Stimulated activated naive CD8-positive, alpha-beta T cell treated with anti-CD3 and anti-CD28 coated beads, Interleukin-15, amount 100 ng/mL, for 72 hours (primary cell): ENCODE measurements at places on chromosomes 2 and 18.

GRCh38 chr2:228283491-228284171 lies 102.1 kb upstream of the SPHKAP start:
- no peak for DNase-seq

DNA sequence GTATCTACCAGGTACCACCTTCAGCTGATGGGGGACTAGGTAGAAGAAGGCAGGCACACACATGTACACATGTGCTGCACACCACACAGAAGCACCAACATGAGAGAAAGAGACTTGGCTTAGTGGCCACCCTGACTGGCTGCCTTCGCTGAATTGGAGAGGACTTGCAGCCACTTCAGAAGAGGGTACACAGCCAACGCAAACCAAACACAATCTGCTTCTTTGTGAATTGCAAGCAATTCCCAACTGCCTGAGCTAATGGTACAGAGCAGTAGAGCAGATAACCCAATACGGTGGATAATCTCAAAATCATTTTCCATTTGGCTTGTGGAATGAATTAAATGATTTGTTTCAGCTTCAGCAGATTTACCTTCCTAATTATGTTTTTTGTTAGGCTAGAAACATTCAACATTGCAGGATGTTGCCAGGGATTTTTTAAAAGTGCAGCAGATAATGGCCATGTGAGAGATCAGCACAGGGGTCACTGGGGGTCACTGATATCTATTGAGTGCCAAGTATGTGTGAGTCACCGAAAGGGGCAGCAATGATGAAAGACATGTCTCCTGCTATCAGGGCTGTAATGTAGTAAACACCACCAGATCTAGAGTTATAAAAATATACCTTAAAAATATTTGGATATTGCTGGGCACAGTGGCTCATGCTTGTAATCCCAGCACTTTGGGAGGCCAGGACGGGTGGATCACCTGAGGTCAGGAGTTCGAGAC lies 652.6 kb downstream of the BCL11A start:
- DNase-seq = no peak

DNA sequence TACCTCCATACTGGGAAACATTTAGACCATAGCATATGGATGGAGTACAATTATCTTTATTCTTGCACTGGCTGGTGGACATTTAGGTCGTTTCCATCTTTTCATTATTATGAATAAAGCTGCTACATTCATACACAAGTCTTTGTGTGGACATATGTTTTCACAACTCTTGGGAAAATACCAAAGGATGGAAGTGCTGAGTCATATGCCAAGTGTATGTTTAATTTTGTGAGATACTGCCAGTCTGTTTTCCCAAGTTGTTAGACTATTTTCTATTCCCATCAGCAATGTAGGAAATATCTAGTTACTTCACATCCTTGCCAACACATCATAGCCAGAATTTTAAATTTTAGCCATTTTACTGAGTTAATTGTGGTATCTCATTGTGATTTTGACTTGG lies 91.5 kb downstream of the GALNT13 start:
- no peak for DNase-seq

- no peak for DNase-seq
These were observed 46.2 kb downstream of the TFCP2L1 start for GRCh38 chr2:121238828-121239227.

DNA sequence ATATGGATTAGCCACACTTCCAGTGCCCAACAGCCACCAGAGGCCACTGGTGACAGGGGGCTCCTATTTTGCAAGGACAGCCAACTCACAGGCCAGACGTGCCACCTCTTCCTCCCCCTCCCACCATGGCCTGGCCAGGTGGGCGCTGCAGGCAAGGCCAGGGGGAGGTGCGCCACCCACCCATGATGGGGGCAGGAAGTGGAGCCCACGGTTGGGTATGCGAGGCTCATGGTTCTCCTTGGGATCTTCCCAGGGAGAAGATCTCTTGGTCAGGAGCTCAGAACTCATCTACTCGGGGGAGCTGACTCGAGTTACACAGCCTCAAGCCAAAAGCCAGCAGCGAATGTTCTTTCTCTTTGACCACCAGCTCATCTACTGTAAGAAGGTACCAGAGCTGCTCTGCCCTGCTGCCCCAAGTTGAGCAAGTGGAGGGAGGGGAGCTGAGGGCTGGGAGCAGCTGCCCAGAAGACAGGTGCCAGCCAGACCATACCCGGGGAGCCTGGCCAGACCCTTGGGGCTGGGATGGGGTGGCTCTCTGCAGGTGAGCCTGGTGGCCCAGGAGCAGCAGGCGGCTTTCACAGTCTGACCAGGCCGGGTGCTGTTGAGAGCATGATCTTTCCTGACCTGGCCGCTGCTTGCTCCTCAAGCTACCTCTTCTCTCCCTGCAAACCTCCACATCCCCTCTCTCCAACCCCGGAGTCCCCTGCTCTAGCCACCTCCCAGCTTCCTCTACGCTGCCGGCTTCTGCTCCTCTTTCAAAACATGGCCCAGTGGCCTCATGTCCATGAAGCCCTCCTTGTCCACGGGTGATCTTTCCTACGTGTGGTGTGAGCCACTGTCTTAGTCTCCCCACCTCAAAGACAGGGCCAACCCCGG lies 49.8 kb downstream of the FAM168B start:
- DNase-seq = no peak

GRCh38 chr18:47248115-47248603 lies 3.3 kb downstream of the SKOR2 start:
- no peak for DNase-seq

GRCh38 chr18:34483198-34483597 lies 226.9 kb upstream of the DTNA start:
- DNase-seq = no peak

DNA sequence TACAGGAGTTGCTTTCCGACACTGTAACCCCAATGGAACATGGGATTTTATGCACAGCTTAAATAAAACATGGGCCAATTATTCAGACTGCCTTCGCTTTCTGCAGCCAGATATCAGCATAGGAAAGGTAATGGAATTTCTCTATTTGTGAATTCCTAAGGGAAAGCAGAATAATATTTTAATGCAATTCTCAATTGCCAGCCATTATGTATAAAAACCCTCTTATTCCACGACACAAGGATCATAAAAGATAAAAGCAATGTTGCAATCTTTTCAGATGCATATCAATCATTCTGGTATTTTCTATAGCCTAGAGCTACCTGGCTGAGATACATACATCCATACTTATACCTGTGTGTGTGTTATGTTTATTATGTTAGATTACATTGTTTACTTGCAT lies 31.2 kb downstream of the PTH2R start:
- DNase-seq = no peak

- no peak for DNase-seq
These were observed 198.1 kb upstream of the RASGRP3 start for GRCh38 chr2:33278245-33278943.

DNA sequence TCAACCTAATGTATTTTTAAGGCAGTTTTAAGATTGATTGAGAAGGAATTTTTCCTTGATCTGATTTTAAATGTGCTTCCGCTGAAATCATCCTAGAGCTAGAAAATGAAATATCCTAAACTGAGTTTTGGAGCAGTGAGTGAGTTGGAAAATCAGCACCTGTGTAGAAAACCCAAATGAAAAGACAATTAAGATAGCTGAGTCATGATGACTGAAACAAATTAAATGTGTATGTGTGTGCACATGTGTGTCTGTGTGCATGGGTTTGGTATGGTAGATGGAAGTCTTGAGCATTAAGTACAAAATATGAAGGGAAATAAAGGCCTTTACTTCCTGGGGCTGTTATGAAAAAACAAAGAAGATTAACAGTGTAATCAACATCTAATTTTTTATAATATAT lies 394.6 kb upstream of the MAP2 start:
- no peak for DNase-seq

- no peak for DNase-seq
These were observed 80.4 kb downstream of the LCLAT1 start for GRCh38 chr2:30527411-30527810.

GRCh38 chr2:163558251-163559021 lies 177.4 kb downstream of the FIGN start:
- no peak for DNase-seq

GRCh38 chr2:214801068-214801467 lies 8.4 kb downstream of the BARD1 start:
- no peak for DNase-seq

- DNase-seq = no peak
These were observed 63.7 kb downstream of the TWIST2 start for GRCh38 chr2:238911376-238912227.

- DNase-seq = no peak
These were observed 1.6 kb upstream of the ELOA2 start for GRCh38 chr18:47036927-47037578.

- no peak for DNase-seq
These were observed 47.0 kb downstream of the PARD6G start for GRCh38 chr18:80200171-80200931.

DNA sequence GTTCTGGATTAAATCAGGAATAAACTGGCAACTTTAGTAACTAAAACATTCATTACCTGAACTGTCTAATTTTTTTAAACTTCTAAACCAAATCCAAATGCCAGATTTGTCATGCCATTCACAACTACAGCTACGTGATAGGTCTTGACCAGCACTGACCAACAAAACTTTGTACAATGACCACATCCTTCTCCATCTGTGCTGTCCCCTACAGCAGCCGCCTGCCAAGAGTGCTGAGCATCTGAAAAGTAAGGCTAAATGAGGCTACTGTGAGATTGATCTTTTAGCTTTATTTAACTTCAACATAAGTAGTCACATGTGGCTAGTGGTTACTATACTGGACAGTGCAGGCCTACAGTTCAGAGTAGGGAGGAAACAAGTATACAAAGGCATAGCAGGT lies 7.6 kb downstream of the FAM168B start:
- DNase-seq = no peak

- no peak for DNase-seq
These were observed 126.4 kb upstream of the CTDP1 start for GRCh38 chr18:79553154-79553553.

DNA sequence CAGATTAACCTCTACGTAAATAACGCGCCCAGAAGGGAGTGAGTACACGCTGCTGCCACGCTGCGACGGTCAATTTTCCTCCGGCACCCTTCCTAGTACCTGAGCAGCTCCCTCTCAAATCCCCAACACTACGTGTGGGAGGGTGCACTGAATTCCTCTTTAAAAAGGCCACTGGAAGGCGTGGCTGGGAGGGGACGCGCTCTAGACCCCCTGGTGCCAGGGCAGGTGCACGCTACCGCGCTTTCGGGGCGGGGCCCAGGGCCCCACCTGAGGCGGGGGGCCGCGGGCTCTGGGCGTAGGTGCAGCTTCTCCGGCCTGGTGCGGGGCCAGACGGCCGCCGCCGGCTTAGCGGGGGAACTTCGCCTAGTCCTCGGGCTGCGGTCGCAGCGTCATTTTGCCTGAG lies 668 bp upstream of the ANKRD12 start:
- no peak for DNase-seq

GRCh38 chr2:217856871-217857270 lies 145.9 kb downstream of the TNS1 start:
- no peak for DNase-seq

DNA sequence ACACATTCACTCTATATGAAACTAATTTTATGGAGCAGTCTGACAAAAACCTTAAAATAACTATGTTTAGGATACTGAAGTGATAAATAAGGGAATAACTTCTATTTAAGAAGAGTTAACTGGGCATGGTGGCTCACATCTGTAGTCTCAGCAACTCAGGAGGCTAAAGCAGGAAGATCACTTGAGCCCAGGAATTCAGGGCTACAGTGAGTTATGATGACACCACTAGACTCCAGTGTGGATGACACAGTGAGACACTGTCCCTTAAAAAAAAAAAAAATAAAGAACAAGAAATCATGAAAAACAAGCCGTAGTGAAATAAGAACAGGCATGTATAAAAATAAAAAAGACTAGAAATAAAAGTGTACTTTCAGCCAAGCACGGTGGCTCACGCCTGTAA lies 82.0 kb downstream of the THADA start:
- DNase-seq = no peak

DNA sequence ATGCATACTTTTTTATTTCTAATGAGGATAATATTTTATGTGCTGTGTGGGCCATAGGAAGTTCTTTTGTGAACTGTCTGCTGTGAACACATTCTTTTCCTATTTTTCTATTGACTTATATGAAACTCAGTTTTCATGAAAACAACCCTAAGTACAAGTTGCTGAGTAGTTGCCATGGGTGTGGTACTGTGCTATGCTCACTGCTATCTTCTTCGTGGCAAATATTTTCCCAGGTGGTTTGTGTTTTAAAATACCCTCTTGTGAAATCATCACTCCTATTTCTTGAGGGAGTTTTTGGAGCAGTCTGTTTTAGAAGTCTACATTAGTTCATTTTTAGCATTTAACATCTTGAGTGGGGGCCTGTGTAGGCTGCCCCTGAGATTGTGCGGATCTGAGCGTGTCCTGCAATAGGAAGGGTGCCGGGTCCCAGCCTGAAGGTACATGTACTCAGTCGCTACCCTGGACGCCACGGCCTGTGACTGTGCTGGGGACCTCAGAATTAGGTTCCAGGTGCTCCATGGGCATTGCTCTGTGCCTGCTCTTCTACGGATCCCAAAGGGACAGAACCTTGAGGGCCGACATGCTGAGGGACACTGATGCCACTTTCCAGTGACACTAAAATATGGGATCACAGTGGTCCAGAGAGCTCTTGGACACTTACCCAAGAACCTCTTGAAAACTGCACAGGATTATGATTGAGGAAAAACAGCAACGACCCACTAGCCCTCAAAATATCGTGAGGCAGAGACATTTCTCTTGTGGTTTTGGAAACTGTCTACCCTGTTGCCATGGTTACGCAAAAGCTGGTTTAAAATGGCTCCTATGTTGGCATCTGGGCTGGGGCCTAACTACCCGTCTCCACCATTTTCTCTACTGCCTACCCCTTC lies 480.4 kb downstream of the TGIF1 start:
- DNase-seq = no peak

DNA sequence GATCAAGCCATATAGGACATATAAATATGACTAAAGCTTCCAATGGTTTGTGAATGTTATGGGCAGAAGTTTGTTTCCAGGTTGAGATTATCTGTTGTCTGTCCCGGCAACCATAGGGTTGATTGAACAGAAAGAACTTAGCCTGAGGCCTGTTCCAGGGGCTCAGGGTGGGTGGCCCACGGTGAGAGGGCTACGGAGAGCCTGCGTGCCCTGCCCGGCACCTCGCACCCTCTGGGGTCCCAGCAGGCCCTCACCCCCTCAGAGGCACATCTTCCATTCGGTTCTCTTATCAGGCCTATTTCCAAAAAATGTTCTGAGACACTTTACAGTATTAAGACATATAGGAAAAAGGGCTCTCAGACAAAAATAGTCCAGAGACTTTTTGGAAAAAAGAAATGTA lies 40.4 kb upstream of the LDLRAD4 start:
- DNase-seq = no peak

GRCh38 chr2:24893934-24894333 lies 26.1 kb downstream of the ADCY3 start:
- DNase-seq = no peak

DNA sequence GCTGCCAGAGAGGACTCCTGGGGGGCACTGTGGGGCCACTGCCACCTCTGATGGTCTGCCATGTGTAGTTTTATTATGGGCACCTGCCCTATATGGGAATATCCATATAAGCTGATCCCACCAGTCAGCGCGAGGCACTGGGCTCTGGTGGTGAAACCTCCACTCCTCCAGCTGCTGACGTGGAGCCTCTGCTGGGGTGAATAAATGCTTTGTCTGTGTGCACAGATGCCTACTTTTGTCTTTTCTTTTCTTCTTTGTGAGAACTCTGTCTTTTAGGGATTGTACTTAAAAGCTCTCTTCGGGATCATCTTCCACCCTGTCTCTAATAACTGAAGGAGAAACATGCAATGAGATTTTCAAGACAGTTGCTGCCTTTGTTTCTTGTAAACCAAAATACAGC lies 68.9 kb upstream of the NCK2 start:
- DNase-seq = no peak
